CD4-positive, alpha-beta T cell treated with Interleukin-1 beta for 1 hour (primary cell): ENCODE measurements at places on chromosomes 6 and 20.

DNA sequence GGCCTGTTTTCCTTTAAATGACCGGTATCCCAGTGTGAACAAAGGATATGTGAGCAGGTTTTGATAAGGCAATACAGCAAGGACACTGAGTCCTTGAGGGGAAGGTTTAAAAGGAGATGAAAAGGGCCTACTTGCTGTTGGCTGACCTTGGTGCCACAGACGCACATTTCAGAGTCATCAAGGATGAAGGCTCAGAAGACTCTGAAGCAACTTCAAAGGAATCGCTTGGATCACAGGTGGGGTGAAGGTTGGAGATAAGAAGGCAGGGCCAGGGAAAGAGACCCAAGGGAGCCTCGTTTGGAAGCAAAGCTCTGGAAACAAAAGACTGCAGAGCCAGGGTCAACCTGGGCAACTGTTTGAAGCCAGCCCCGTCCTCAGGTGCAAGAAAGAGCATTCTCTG lies 30.1 kb upstream of the PNPLA1 start:
- no peak for DNase-seq

DNA sequence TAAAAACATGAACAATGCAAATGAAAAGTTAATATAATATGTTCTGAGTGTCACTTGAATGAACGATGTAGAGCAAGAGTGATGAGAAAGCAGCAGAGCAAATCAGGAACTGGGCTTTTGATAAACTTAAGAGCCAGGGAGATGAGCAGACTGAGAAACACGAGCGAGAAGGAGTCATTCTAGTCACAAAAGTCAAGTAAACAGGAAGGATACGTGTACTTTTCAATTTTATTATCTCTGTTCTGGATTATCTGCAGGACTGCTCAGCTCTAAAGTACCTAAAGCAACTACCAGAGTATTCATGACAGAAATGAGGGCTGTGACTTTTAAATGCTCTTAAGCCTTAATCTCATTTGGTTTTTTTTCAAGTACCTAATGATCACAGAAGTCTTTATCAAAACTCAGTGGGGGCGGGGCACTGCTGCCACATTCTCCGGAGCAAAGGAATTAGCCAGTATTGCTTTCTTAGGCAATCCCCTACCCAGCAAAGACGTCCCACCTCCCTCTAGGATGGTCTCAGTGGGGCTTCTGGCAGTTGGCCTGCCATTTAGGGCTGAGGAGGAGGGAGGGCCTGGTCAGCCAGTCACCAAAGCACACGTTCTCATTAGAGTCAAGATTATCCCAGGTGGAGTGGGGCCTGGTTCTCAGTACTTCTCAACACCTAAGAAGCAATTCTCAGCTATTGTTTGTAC lies 8.6 kb downstream of the MAN1A1 start:
- no peak for DNase-seq

DNA sequence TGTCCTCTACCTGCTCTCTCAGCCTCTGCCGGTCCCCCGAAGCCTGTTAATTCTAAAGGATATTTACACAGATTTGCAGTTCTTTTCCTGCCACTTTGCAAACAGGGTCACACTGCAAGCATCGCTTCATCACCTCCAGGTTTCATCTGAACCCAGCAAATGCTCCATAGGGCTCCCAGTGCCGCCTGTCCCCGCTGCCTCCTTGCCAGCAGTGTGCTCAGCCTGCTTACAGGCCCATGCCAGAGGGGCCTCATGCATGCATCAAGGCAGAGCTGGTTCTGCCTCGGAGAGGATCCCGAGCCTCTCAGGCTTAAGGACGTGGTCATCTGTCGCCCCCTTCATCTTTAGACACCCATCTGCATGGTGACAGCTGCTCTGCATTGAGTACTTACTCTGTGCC lies 10.5 kb downstream of the SIRPA start:
- no peak for DNase-seq

DNA sequence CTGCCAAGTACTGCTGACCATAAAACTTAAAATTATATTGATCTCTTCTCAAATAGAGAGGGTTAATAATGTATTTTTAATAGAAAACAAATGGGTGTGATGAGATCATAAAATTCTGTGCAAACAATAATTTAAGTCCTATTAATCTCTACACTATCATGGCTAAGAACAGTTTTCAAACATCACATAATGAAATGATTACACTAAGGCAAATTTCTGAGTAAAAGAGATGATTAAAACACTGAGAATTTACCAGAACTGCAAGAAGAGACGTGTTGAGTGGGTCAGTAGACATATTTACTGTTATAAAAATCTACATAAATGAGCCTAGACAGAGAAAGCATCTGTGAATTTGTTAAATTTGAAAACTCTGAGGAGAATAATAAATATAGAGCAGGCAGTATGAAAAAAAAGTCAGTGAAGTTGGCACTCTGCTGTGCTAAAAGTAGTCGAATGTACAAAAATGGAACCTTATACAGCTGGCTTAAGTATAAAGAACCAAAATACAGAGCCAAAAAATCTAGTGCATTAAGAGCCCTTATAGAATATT lies 302.6 kb upstream of the MANEA start:
- no peak for DNase-seq

- no peak for DNase-seq
Measured at GRCh38 chr6:156953127-156953478, 175.9 kb downstream of the ARID1B start.

- no peak for DNase-seq
Measured at GRCh38 chr20:64145458-64146300, 18.6 kb upstream of the MYT1 start.

GRCh38 chr6:118784641-118785164 lies 109.2 kb upstream of the ASF1A start:
- no peak for DNase-seq

DNA sequence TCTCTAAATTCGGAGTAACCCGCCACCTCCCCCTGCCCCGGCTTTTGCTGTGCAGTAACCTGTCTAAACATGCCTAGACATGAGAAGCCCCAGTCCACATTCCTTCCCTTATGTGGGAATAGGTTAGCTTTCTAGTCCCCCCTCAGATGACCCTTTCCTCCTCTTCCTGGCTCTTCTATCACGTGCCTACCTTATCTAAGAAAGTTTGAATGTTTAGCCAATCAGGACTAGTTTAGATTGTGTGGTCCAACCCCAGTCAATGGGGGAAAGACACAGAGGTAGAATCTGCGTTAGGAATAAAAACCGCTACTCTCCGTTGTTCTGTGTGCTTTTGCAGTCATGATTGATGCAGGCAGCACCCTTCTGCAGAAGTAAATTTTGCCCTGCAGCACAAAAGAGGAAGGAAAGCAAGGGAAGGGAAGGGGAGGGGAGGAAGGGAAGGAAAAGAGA lies 69.0 kb upstream of the CD93 start:
- DNase-seq: no peak

GRCh38 chr6:152636021-152636608 lies 1.0 kb downstream of the SYNE1 start:
- DNase-seq: no peak

DNA sequence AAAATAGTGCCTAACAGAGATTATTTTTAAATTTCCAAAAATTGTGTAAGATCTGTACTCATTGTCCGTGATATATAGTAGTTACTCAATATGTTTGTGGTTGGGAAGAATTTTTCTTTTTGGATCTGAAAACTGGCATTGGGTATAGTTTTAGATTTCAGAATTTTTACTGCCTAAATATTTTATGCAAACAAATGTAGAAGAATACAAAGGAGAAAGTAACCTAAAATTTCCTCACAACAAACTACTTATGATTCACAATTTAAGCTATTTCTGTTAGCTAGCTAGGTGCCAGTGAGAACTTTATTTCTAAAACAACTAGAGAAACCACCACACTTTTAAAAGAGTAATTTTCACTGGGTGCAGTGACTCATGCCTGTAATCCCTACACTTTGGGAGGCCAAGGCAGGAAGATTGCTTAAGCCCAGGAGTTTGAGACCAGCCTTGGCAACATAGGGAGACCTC lies 38.8 kb downstream of the SESN1 start:
- no peak for DNase-seq

DNA sequence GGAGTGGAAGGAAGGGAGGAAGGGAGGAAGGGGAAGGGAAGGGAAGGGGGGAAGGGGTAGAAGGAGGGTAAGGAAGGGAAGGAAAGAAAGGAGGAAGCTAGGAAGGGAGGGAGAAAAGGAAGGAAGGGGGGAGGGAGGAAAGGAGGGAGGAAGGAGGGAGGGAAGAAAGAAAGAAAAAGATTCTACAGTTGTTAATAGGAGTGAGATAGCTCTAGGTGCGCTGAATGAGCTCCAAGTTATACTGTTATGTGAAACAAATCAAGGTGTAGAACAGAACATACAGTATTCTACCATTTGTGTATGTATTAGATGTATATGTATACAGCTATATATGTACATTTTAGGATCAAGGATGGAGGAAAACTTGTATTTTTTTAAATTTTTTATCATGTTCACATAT lies 167.7 kb downstream of the HACE1 start:
- no peak for DNase-seq

DNA sequence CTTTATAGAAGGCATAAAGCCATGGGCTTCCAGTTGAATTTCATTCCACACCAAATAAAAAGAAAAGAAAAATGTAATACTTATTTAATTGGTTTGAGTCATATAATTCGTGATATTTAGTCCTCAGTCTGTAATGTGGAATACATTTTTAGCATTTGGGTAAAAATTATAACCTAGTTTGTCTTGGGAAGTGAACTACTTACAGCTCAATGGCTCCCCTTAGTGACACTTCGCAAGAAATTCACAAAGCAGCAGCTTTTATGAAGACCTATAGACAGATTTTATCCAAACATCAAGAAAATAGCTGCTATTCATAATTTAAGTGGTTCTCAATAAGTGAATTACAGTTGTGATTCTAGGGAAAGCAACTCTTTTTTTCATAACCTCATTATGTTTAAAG lies 72.1 kb downstream of the RSPO3 start:
- no peak for DNase-seq

DNA sequence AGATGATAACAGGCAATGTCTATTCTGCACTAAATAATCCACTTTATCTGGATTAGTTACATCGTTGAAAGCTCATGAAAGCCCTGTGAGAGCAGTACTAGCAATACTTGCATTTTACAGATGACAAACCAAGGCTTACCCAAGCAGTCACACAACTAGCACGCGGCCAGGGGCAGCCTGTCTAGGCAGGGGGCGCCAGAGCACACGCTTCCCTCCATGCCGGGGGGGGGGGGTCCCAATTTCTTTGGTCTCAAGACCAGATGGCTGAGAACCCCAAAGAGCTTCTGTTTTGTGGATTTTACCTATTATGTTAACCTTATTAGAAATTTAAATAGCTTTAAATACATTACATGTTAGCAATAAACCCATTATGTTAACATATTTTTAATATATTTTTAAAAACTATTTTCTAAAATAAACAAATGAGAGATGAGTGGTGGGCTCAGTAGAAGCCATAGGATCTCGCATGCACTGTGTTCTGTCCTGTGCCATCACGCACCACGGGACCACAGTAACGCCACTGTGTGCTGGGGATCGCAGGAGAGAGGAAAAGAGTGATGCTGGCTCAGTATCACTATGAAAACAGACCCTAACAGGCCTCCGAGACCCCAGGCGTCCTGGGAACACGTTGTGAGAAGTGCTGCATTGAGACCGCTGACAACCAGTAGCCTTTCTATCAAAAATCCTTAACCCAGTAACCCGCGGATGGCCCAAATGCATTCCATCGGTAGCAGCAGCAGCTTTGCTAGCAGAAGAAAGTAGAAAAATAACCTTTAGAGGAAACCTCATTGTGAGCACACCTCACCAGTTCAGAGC lies 5.3 kb upstream of the PRR18 start:
- DNase-seq: peak; percentile 66

DNA sequence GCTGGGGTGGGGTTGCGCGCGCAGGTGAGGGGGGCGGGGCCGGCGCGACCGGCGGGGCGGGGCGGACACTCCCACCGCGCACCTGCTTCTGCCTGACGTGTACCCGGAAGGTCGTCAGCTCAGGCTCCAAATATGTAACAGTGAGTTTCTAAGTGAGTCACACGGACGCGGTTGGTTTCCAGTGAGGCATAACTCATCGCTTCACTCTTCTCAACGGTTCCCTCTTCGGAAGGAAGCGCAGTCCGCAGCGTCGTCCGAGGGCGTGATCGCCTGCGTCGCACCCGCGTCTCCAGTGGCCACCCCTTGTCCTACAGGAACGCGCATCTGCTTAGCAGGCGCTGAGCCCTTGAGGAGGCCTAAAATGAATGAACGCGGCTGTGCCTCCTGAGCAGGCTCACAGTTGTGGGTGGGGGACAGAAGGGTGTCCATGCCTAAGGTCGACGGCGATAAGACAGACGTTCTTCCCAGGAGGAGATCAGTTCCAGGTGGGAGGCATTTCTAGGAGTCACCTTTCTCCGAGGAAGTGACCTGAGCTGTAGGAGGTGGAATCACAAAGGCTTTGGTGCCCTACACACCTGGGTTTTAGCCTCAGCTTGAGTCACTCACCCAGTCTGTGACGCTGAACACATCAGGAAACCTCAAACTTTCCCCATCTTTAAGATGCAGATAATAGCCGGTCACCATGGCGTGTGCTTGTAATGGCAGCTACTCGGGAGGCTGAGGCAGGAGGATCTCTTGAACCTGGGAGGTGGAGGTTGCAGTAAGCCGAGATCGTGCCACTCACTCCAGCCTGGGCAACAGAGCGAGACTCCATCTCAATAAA lies 50.9 kb upstream of the EZR start:
- DNase-seq: peak; percentile 82

- DNase-seq: no peak
Measured at GRCh38 chr6:79922018-79922417, 25.3 kb downstream of the ELOVL4 start.

GRCh38 chr6:128532136-128532535 lies 11.7 kb upstream of the PTPRK start:
- DNase-seq: no peak

DNA sequence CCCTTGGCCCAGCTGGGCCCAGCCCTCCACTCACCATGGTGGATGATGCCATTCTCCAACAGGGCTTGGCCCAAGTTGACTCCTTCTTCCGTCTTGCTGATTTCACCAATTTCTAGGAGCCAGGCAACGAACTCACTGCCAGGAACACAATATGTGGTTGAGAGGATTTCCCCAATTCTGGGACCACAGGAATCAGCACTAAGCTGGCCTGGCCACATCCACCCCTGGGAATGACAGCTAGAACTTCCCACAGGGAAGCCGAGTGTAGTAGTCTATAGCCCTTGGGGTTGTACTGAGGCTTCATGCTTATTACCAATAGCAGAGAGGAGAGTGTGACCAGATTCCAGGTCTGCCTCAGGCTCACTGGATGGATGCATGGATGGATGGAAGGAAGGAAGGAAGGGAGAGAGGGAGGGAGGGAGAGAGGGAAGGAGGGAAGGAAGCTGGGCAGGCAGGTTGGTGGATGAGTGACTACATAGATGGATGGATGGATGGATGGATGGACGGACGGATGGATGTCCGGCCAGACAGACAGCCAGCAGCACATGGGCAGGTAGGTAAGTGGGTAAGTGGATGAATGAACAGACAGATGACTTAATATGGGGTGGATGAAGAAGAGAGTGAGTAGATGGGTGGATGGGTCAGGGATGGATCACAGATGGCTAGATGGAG lies 146.5 kb downstream of the PREX1 start:
- DNase-seq: no peak
